ENCODE measurements at places on chromosomes 11 and 22.
A peak's percentile ranks its signal among the peaks of the same experiment; 100 is the strongest.

- DNase-seq = peak; percentile 71
These were observed 251.8 kb downstream of the TENM4 start for GRCh38 chr11:79189055-79189454.

- DNase-seq = peak; percentile 21
These were observed 19.2 kb upstream of the ASPHD2 start for GRCh38 chr22:26409719-26410335.

DNA sequence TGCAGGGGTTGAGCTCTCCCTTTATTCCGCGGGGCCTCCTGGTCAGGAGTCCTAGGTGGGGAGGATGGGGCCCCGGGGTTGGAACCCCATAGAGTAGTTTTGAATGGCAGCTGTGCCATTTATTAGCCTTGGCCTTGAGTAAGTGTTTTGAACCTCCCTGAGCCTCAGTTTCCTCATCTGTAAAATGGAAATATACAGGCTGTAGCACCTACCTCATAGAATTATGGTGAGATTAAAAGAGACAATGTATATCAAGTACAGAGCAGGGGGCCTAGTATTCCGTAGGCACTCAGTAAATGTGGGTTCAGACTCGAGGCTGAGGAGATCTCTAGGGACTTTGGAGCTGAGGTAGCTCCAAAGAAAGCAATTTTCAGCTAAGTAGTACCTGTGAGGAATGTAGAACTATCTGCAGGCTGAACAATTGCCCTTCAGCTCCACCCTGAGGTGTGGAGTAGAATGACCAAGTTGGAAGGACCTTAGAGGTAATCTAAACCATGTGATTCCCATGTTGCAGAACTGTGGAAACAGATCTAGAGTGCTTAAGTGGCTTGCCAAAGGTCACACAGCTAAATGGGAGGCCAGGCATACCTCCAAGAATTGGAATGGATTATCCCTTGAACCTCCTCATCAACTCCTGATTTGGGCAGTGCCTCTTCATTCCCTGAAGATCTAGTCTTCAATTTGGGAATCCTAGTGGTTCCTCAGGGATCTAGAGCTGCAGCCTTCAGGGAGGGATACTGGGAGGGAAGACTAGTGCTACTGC is 682 bp downstream of the PGAP2 start:
- peak; percentile 51 for DNase-seq

DNA sequence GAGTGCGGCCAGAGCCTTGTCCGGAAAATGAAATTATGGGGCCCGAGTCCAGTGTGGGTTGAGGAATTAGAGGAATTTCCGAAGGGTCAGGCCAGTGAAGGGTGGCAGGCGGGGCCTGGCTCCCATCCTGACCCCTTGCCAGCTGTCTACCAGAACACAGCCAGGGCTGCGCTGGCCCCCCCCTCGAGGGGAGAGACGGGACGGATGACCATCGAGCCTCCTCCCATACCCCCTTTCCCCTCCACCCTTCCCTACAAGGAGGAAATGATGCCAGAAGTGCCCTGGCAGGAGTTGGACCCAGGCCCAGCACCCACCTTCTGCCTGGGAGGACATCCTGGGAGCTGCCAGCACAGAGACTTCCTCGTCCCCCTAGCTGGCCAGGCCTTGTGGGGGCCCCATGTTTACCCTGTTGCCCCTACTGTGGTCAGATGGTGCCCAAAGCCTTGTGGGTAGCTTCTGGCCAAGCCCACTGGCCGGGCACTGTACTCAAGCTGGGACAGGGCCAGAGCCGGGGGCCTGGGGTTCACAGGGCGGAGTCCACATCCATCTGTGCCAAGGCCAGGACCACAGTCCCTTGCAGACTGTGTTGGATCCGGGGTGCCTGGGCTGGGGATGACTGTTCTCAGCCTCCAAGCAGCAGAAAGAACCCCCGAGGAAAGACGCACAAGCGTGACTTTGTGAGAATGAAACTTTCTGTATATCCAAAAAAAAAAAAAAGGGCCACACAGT is 20.8 kb downstream of the ARVCF start:
- DNase-seq = no peak

- DNase-seq = no peak
These were observed 97.6 kb downstream of the FEZ1 start for GRCh38 chr11:125398475-125398874.

- DNase-seq = peak; percentile 24
These were observed 21.4 kb downstream of the CD6 start for GRCh38 chr11:60992842-60993409.

DNA sequence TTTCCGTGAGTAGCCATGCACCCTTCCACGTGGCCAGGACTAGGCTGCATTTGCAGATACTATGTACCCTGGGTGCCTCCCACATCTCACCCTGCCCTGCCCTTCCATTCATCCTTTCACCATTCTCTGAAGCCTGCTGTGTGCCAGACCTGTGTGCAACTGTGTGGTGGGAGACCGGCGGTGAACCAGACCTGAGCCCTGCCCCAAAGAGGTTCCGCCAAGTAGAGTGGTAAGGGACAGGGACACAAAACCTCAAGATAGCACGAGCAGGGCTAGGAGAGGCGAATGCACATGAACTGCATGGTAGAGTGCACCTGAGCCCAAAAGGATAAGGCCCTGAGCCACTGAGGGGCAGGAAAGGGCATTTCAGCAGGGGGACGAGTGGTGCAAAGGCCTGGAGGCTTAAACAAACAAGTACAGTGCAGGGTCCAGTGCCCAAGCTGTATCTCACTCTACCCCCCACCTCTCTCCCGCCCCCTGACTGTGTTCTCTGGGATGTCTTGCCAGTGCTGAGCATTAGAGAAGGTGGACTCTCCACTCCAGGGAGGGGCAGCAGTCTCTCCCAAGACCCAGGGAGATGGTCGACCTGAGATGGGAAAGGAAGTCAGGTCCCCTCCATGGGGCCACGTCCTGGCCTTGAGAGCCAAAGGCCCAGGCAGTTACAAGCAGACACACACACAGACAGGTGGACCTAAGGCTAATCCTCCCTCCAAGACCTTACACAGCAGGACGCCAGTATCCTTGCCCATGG is 14.1 kb upstream of the ARAP1 start:
- DNase-seq = no peak

DNA sequence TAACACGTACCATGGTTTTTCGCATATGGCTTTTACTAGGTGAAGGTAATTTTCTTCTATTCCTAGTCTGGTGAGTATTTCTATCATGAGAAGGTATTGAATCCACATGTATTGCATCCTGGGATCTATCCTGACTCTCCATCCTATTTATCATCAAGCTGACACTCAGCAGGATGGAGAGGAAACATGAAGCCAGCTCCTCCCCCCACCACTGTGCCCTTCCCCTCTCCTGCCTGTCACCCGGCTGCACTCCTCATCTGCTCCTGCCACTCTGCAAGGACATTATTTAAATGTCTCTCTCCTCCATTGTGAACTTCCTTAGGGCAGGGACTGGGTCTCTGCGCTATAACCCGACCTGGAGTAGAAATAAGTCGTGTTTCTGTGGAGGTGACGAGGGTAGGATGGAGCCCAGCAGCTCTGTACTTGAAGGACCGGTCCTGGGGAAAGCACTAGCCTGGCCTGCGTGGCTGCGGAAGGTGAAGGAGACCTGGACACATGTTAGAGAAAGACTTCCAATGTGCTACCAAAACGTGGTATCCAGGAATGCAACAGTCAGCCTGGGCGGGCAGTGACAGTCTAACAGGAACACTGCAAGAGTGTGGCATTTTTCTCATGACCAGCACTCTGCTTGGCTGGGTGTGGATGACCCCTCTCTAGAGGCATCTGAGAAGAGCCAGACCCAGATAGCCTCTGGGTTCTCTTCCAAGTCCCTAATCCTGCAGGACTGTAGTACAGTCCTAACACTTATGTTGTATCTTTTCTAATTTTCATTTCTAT is 111.2 kb downstream of the MICAL3 start:
- no peak for DNase-seq

GRCh38 chr11:24848857-24849256 is 352.0 kb downstream of the LUZP2 start:
- no peak for DNase-seq

- no peak for DNase-seq
These were observed 91.2 kb downstream of the PIWIL4 start for GRCh38 chr11:94658386-94658785.

GRCh38 chr11:126290887-126291286 is 8.0 kb downstream of the TIRAP start:
- no peak for DNase-seq

DNA sequence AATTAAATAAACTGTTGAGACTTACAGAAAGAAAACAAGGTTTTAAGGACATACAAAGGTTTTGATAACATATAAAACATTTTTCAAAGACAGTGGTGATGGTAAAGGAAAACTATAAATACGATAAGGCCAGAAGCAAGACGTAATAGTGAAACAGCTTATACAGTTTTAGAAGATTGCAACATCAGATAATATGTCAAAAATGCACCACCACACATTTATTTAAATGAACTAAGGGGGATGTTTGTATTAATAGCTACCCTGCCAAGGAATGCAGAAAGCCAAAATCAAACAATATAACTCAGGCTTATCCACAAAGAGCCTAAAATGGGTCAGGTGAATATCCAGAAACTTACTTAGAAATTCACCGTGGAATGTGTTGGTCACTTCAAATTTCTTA is 981.6 kb upstream of the FAT3 start:
- DNase-seq = no peak

DNA sequence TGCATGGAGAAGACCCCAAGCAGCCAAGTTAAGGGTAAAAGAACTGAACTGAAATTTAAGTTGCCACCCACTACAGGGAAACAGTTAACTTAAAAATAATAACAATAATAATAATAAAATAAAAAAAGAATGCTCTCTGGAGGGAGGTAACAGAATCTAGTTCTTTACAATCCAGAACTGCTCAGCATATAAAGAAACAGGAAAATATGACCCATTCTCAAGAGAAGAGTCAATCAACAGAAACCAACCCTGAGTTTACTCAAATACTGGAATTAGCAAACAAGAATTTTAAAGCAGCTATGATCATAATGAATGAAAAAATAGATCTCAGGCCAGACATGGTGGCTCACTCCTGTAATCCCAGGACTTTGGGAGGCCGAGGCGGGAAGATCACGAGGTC is 53.8 kb downstream of the DENND5A start:
- DNase-seq = no peak

- DNase-seq = no peak
These were observed 59.7 kb upstream of the RAG2 start for GRCh38 chr11:36657610-36658267.

GRCh38 chr22:28620244-28620922 is 59.3 kb downstream of the TTC28 start:
- no peak for DNase-seq

GRCh38 chr11:95269036-95269819 is 38.2 kb upstream of the SESN3 start:
- no peak for DNase-seq

- no peak for DNase-seq
These were observed 139.0 kb downstream of the TRPC6 start for GRCh38 chr11:101444851-101445250.

DNA sequence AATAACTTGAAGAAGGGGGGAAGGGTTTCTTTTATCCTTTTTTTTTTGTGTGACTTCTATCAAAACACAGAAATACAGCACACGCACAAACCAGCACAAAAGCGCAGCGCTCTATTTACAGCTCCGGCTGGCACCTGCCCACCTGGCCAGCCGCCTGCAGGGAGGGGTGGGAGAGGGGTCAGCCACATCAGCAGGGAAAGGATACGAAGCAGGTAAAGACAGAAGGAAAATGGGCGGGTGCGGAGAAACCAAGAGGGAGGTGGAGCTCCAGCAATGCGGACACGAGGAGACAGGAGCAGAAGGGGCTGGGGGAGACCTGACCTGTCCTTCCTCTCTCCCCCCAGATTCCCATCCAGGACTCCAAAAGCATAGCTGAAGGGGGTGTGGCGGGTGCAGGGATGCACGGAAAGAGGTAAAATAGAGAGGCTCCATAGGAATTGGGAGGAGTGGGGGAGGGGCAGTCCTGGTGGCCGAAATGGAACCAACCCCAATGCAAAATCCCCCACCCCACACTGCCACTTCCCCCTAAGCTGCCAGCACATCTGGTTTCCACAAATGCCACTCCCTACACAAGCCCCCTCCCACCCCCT is 14.1 kb downstream of the CXCR5 start:
- no peak for DNase-seq

DNA sequence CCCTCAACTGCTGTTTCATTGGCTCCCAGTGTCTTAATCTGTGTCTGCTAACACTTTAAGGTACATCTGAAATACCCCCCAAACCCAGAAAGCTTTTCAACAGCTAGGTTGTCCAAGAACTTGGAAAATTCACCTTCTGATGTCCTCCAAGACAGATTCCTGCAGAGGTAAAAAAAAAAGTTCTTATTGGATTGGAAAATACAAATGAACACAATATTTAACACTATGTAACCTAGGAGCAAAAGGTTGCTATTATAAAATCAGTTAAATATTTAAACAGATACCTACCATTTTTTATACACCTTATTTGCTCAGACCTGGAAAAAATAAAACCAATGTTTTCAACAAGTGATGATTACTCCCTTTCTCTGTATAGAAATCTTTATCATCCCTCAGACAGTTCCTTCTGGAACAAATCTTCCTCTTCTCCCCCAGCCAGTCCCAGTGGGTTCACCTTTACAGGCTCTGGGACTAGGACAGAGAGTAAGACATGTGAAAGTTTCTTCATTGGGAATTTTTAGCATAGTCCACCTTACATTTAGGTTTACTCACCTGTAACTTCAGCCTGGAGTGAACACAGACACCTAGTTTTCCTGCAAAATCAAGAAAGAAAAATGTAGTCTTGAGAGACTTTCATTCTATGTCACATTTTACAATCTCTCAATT is 13.3 kb upstream of the WDR74 start:
- no peak for DNase-seq

GRCh38 chr11:70445091-70445490 is 46.8 kb downstream of the CTTN start:
- no peak for DNase-seq

DNA sequence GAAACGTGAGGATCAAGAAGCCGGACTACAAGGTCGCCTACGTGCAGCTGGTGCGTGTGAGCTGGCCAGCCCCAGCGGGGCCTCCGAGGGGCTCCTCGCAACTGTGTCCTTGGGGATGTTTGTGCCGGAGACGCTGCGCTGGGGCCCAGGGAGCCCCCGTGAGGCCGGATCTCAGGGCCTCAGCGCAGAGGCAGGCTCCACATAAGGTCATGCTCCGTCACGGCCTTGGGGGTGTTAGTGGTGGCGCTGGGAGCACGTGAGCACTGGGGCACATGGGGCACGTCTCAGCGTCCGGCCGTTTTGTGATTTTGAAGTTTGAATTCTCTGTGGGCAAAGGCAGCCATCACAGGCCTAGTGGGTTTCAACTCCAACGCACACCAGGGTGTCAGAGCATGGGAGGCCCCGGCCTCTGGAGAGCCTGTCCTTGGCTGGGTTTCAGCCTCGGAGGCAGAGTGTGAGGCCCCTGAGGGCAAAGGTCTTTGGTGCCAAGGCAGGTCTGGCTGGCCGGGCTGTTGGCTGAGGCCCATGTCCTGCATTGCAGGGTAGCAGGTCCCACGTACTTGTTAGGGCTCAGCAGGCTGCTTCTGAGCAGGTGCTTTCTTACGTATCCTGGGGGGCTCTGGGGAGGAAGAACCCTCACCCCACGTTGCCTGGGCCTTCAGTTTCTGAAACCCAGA is 5.8 kb downstream of the MRPL23 start:
- no peak for DNase-seq

GRCh38 chr11:37422511-37422910 is 824.5 kb upstream of the RAG2 start:
- DNase-seq = no peak

- no peak for DNase-seq
These were observed at the start of gene FREY1 for GRCh38 chr11:45906965-45907611. Gene FREY1, minus strand, starts transcription at chr11:45907271. Its CDS starts 26 bp downstream, at chr11:45907245.

GRCh38 chr11:6654281-6655019 is 1.2 kb downstream of the DCHS1 start:
- peak; percentile 11 for DNase-seq
